Fibroblast of lung (primary cell): ENCODE measurements at places on chromosomes 13 and 19. TPM values are rescaled to one million over a fixed set of nuclear protein-coding genes. Genes with fewer than 3 reads are reported as not detected.

The FAM216B gene
- total RNA-seq, result under 0.01 and 0.26 TPM in 2 replicates

DNA sequence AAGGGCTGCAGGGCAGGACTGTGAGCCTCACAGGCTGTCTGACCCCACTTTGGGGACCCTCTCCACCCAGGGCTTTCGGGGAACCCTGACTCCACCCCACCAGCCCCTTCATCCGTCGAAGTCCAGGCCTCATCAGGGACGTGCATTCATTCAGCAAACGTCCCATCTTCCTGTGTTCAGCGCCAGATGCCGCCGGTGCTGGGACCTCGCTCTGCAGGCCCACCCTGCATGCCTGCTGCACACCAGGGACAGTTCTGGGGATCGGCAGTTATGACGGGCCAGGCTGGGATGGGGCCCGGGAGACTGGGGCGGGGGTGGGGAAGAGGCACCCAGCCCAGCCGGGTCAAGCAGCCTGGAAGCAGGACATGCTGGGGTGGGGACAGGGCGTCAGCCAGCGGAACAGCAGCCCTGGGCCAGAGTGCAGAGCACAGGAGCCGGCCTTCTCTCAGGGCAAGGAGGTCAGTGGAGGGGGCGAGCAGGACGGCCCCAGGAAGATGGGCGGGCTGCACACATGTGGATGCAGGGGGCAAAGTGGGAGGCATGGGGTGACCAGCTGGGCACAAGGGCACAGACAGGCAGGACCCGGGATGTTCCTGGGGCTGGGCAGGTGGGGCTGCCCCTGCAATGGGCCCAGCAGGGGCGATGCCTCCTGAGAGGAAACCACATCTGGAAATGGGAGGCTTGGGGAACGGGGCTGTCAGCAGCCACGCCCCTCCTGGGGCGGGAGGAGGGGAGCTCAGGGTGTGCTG, 5.1 kb downstream of the GAMT start:
- no peak for DNase-seq

GRCh38 chr19:50601407-50602088, 33.3 kb upstream of the LRRC4B start:
- no peak for DNase-seq

- peak; percentile 12 for DNase-seq
These were observed 213.5 kb downstream of the DIAPH3 start for GRCh38 chr13:59950266-59950665.
